ENCODE measurements at places on chromosomes 6 and 20. TPM values are rescaled to one million over a fixed set of nuclear protein-coding genes. Genes with fewer than 3 reads are reported as not detected.
A peak's percentile ranks its signal among the peaks of the same experiment; 100 is the strongest.

DNA sequence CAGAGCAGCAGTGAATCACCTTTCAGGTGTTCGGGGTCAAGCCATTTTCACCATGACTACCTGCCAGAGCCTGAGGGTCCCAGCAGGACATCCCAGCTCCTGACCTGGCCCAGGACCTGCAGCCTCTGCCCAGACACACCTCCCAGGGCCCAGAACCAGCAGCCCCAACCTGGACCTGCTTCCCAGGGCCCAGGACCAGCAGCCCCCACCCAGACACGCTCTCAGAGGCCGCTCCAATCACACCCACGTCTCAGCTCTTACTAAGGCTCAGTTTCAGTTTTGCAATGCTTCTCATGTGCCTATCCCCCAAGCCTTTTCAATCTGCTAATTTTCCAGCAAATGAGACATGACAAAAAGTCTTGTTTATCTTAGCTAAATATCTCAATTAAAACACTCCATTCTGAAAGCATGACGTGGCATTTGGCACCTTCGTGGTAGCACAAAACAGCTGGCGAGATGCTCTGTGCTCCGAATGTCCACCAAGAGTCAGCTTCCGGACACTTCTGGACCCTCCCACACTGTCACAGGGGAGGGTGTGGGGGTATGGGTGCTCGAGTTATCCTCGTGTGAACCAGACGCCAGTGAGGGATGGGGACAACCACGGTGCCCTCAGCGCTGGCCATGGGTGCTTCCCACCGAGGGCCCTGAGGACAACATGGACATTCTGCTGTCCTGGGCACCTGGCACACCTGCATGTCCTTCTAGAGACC lies 253.2 kb downstream of the DLL1 start:
- DNase-seq, result no peak

GRCh38 chr20:44074252-44075151 lies 112.5 kb downstream of the JPH2 start:
- DNase-seq, result no peak

The RIPOR3 gene
- total RNA-seq, result 6.3 TPM

The SFTA2 gene
- total RNA-seq, result 0.72 TPM

- no peak for DNase-seq
These were observed 20.2 kb upstream of the SPAG4 start for GRCh38 chr20:35595456-35595855.

The LTB gene
- total RNA-seq, result 0.63 TPM

The AAR2 gene
- 25.7 TPM for total RNA-seq

GRCh38 chr6:43712579-43712978 lies 25.0 kb upstream of the MRPS18A start:
- no peak for DNase-seq

The ENPP3 gene
- not detected for total RNA-seq

DNA sequence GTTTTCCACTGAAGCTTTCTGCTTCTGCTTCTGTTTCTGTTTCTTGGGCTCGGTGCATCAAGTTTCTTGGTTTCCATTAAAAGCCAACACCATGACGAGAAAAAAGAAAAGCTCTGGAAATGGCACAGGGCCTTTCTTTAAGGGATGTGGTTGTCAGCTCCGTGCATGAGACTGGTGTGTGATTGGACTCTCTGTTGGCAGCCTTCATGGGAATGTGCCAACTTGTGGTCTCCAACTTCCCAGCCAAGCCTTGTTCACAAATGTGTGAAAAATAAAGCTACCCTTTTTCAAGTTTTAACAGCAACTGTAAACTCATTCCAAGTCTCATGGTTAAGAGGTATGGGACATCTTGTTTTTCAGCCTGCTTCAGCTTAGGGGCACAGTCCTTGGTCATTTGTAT lies 68.7 kb upstream of the CST7 start:
- DNase-seq, result no peak

The LTV1 gene
- total RNA-seq, result 15.4 TPM

The NTSR1 gene
- total RNA-seq, result 0.98 TPM

- no peak for DNase-seq
These were observed 7.6 kb upstream of the ID1 start for GRCh38 chr20:31597481-31597855.

DNA sequence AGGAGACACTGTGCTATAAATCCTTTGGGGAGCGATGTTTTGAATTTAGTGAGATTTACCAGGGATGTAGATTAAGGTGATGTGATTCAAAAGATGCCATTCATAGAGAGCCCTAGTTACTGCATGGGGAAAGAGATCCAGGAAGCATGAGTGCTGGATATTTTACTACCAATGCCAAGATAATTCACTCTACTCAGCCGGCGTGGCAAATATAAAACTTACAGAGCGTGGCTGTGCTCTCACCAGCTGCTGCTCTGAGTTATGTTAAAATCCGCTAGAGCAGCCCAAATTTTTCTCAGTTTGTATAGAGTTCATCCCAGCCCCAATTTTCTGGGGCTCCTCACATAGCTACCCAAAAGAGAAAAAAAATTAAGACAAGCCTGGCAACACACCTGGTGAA lies 48.6 kb downstream of the BFSP1 start:
- no peak for DNase-seq

DNA sequence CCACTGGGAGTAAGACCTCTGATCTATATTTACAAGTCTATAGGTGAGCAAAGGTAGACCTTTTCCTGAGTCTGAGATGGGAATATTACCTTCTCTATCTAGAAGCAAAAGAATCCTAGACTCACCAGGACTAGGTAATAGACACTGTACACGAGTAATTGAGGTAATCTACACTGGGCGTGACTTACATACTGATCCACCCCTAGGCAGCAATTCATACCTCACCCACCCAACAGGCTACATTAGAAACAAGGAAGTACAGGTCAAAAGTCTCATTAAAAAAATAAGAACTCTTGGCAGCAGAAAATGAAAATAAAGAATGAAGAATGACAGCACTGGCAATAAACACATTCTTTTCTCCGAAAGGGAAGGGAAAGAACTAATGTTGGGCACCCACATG lies 7.6 kb downstream of the CSNK2A1 start:
- DNase-seq, result peak; percentile 63

DNA sequence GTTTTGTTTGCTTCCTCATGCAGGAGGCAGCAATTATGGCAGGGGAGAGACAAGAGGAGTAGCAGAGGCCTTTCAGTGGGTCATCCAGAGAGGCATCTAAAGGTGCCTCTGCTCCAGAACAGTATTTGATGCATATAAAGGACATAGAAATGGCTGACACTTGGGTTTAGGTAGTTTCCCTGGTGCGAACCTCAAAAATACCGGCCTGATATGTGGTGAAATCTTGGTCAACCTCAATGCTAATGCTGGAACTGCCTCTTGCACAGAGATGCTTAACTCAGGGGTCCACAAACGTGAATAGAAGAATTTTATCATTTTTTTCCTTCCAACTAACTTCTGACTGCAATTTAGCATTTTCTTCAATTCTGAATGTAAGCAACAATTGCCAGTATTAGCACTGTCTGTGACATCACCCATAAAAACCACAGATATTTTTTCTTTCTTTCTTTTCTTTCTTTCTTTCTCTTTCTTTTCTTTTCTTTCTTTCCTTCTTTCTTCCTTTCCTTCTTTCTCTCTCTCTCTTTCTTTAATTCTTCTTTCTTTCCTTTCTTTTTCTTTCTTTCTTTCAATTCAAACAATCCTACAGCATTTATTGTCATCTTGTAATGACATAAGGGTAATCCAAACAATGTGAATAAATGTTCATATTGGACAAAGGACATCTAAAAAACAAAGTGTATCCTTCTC lies 180.0 kb upstream of the UST start:
- no peak for DNase-seq

The SNAP25 gene
- total RNA-seq, result not detected

DNA sequence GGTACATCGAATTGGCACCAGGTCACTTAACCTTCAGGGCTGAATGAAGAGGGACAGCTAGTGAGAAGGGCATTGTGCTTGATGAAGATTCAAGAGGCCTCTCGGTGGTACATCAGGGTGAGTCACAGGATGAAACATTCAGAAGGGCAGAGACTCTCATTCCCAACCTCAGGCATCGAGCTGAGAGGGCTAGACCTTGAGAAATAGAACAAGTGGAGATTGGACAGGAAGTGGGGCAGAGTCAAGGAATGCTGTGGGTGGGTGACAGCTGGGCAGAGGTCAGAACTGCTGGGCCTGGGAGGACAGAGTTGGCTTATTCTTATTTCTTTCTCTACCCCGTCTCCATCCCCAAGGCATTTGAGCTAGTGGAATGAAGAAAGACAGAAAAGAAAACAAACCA lies 126.0 kb downstream of the SCML4 start:
- no peak for DNase-seq

The RAB32 gene
- total RNA-seq, result 22.6 TPM

- no peak for DNase-seq
These were observed 124.9 kb upstream of the TMEM170B start for GRCh38 chr6:11412616-11413015.

DNA sequence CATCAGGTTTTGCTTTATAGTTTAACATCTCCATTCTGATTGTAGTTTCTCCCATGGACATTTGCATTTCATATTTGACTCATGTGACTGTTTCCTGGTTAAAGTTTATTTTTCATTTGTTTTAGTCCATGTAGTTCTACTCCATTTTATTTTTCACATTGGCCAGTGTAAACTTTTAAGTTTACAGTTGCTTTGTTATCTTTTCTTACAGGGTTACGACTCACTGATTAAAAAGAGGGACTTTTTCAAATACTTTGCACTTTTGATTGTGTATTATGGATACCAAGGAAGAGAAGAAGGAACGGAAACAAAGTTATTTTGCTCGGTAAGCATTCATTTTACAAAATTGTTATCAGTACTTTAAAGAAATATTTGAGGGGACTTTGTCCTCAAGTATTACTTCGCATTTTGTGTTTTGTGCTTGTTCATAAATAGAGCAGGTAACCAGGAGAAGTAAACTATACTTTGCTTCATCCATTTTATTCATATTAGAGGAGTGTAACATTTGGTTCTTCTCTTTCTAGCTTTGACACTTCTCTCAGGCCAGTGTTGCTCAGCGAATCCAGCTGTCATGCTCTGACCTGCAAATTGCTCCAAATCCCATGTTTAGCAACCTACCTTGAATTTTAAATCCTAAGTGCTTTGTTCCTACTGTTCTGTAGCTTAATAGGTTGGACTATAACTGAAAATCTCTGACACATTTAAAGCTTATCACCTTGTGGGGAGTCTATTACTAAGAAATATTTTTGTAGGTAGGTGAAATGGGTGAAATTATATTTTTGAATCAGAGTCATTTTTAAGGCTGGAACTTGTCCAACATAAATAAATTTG lies 24.5 kb downstream of the NCOA7 start:
- DNase-seq, result no peak

GRCh38 chr6:2164481-2164880 lies 80.9 kb downstream of the GMDS start:
- no peak for DNase-seq

DNA sequence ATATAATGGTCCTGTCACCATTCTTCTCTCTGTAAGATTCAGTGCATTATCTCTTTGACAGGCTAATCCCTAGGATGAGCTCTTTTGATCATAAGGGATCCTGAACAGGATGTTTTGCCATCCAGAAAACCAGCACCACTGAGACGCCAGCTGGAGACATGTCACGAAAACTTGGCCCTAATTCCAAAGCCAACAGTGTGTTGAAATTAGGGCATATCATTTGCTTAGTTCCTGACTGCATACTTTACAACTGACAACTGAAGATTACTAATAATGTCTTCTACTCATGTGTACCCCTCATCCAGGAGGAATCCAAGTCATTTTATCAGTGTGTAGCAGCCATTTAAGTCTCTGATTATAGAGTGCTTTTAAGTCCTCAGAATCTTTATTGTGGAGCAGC lies 243.6 kb downstream of the KCNQ5 start:
- no peak for DNase-seq

The TMC2 gene
- not detected for total RNA-seq

The CRISP3 gene
- 0.48 TPM for total RNA-seq

The FABP7 gene
- total RNA-seq, result not detected

The AGPAT1 gene
- total RNA-seq, result 61.7 TPM

GRCh38 chr20:50366270-50367103 lies 143.7 kb upstream of the PTPN1 start:
- DNase-seq, result peak; percentile 92

DNA sequence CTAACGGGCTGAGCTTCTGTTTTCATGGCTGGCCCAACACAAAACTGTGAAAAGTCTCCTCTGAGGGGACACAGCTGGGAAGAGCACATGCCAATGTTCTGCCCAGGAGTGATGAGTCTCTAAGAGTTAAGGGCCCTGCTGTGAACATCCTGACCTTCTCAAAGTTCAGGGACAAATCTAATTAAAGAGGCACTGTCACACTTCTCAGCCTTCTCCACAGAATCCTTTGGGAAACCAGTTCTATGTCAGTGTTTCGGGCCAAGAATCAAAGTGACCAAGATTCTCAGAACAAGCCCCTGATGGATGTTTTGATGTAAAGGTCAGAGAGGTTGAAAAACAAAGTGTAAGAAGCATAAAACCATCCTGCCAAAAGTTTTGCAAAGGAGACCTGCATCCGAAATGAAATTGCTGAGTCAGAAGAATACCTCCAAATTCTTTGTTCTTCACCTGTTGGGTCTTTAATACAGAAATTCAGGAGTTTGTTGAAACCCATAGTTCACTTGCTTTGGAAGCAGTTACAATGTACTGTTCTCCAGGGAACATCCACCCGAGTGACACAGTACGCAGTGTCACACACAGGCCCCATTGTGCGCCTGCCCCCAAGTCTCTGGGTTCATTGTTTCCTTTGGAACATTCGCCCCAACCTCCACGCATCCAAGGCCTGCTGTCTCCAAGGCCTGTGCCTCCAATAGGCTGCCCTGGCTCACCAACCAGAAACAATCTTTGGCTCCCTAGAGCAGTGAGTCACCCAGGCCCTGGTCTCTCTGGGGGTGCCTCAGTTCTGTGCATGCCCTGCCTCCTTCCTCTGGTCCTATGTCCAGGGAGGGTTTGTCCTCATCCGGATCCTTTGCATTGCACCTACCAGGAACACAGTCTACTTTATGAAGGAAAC lies 65.5 kb upstream of the QKI start:
- DNase-seq, result no peak

DNA sequence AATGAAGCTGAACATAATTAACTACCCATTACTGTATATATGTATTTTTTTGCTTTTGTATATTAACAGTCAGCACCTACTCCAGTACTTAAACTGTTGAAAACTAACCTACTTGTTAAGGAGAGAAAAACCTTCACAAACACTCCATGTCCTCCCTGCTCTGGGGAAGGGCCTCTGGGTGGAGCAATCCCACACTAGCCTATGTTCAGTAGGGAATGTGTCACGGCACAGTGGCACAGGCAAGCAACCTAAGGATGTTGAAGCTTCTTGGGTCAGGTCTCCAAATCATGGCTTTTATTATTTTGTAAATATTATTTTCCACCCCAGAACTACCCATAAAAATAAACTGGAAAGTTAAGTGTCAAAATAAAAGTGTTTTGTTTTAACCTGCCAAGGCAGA lies 5.3 kb downstream of the MAN1A1 start:
- no peak for DNase-seq

Measured in PC-9 (cell line).